G401 (cell line): ENCODE measurements at places on chromosomes 6 and 20. TPM values are rescaled to one million over a fixed set of nuclear protein-coding genes. Genes with fewer than 3 reads are reported as not detected.

DNA sequence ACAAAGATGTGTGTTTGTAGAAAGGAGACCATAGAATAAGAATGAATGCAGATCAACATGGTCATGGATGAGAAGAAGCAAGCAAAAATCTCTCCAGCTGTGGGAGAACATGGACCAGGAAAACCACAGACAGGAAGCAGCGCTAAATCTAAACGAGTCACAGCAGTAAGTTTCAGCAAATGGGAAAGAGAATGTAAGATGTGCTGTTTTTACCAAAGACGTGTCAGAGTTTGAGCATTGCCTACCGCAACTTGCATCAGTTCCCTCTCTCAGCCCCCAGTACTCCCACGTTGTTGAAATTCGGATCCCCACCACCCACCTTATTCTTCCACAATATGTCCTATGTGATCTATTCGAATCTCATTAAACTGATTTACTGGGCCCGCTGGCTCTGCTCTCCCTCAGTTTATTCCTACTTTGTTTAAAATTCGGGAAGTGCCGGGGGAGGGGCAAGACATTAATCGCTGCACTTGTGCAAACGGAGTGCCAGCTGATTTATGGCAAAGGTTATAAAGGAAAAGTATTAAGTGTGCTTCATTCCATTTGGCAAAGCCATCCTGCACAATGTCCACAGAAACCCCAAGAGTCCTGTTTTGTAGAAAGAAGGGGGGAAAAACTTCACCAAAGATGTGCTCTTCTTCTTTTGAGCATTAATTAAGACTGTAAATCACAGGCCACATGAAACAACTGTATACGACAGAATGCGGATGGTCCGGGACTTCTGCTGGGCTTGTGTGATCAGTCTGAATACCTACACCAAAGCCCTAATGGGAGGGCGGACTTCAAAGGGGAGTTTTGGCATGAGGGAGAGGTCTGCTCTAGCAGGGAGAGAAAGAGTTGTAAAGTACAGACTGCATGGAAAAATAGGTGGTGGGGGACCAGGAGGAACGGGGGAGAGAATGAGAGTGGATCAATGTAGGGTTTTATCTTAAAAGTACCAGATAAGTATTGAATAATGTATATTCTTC lies 59.1 kb upstream of the PRDM1 start:
- no peak for DNase-seq

GRCh38 chr6:151808371-151809241 lies 1.1 kb downstream of the ESR1 start:
- DNase-seq = no peak

SLC35F1 gene
- not detected in 2 replicates for total RNA-seq

FOXS1 gene
- 3.4 and 9.5 TPM in 2 replicates for total RNA-seq

DSN1 gene
- 31.0 and 31.1 TPM in 2 replicates for total RNA-seq

PLCB1 gene
- total RNA-seq = not detected in 2 replicates
